ENCODE measurements at places on chromosomes 16 and 17.
A peak's percentile ranks its signal among the peaks of the same experiment; 100 is the strongest.

DNA sequence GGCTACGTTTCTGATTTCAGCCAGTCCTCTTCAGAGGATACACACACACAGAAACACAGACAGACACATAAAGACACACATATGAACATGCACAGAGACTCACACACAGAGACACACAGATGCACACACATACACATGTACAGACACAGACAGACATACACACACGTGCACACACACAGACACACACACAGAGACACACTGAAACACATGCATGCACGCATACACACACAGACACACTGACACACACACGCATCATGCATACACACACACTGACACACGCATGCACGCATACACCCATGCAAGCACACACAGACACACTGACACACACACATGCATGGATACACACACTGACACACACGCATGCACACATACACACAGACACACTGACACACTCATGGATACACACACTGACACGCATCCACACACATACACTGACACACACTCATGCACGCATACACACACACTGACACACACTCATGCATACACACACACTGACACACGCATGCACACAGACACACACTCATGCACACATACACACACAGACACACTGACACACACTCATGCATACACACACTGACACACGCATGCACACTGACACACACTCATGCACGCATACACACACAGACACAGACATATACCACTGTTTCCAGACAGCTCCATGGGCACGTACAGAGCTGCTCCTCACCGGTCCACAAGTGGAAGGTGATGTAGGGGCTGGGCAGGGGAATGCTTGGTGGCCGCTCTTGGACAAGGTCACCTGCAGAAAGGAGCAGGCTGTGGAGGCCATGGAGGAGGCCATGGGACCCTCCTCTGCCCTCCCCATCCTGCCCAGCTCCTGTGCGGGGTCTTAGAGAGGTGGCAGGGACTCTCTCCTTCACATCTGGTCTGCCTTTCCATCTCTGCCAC, 30.1 kb upstream of the MFSD6L start:
- no peak for DNase-seq

- DNase-seq = peak; percentile 24
Measured at GRCh38 chr16:68064791-68065365, 20.3 kb upstream of the NFATC3 start.

DNA sequence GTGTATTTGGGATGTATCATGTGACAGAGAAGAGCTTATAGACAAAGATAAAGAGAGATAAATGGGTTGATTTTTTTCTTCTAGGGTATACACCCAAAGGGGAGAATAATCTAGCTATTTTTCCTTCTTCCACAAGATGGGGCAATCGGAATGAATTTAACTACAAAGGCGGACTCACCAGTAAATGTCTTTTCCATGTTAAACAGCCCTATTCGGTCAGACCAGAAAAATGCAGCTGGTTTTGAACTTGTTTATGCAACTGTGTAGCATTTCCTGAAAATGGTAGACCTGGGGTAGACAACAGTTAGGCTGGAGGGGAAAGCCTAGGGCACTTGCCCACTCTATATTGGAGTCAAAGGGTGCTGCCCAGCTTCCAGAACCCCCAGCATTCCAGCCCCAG, 477.1 kb downstream of the TOX3 start:
- DNase-seq = peak; percentile 62

- DNase-seq = no peak
Measured at GRCh38 chr16:26263406-26263805, 571.6 kb downstream of the HS3ST4 start.

DNA sequence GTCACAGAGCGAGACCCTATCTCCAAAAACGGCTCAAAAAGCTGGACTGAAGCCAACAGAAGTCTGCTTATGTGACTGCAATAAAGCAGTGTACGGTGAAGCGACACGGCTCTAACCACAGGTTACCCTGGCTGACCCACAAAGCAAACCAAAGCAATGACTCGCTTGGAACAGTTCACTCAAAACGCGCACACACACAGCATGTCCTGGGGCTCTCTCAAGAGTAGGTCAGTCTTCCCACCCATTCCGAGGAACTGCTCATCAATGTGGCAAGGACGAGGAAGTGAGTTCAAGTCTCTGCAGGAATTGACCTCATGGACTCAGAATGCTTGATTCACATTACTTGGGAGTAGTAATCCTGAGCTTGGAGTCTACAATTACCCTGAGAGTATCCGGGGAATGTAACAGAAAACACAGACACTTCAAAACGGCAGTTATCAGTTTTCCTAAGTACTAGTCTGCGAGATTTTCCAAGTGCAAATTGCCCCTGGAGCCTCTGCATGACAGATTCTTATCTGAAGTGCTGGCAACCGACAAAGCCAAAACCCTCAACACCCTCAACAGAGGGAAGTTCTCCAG, 25.4 kb downstream of the PELP1 start:
- DNase-seq = no peak

DNA sequence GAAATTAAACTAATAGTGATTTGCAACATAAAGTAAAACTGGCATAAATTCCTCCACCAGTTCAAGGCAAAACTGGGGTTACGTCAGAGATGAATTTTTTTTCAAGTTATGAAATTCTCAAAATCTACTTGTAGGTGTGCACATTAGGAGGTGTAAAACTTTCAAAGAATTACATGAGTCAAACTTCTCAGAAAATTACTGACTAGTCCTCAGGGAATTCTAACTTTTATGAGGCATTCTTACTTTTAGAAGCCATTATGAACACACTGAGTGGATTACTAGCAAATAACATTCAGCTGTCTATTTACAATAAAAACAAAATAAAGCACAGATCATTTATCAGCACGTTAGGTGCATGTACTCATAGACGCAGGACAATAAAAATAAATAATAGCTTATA, 348.7 kb downstream of the CDH11 start:
- DNase-seq = no peak

- no peak for DNase-seq
Measured at GRCh38 chr17:21174713-21175112, 39.2 kb downstream of the TMEM11 start.

- DNase-seq = no peak
Measured at GRCh38 chr17:43350888-43351361, 47.9 kb upstream of the ARL4D start.

GRCh38 chr17:61416540-61417363, 17.1 kb downstream of the TBX2 start:
- peak; percentile 68 for DNase-seq

DNA sequence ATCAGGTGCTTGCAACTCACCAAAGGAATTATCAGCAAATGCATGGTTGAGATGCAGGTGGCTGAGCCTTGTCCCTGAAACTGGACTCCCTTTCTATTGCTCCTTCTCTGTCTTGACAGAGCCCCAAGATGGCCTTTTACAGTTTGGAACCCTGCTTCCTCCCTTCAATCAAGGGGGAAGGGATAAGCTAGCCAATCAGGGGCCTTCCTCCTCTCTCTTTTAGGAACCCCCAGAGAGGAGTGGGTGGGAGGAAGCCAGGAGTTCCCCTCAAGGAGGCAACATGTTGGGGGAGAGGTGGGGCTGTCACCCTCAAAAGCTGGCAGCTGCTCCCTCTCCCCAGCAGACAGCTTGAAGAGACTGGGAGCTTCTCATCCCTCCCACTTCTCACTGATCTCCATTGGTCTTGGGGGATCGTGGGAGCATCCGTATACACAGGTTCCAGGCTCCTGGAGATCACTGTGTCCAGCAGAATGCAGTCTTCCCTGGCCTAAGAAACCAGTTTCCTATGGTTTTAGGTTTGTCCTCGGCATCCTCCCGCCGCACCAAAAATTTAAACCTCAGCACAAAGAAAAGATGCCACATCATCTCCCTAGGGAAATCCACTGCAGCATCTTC, 7.2 kb downstream of the RASL10B start:
- no peak for DNase-seq

GRCh38 chr16:50280932-50281331, 14.6 kb downstream of the ADCY7 start:
- DNase-seq = no peak

- DNase-seq = no peak
Measured at GRCh38 chr17:55458978-55459377, 37.3 kb upstream of the MMD start.

GRCh38 chr17:4968486-4969046, 949 bp upstream of the SPAG7 start:
- DNase-seq = no peak

- no peak for DNase-seq
Measured at GRCh38 chr16:89097392-89097772, 3.7 kb downstream of the ACSF3 start.

DNA sequence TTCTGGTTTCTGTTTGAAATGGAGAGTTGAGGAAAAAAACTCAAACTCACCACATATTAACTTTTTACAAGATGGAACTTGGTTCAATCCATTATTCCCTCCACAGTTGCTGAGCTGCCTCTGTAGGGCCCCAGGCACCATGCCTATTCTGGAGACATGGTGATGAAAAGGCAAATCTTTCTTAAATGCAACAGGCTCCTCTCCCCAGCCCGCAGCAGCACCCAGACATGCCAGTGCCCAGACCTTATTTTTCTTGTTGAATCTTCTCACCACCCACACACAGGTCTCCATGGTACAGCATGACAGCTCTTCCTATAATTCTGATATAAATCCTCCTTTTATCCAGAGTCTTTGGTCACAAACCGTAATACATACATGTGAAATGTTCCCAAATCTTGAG, 7.6 kb downstream of the CYTH1 start:
- no peak for DNase-seq

DNA sequence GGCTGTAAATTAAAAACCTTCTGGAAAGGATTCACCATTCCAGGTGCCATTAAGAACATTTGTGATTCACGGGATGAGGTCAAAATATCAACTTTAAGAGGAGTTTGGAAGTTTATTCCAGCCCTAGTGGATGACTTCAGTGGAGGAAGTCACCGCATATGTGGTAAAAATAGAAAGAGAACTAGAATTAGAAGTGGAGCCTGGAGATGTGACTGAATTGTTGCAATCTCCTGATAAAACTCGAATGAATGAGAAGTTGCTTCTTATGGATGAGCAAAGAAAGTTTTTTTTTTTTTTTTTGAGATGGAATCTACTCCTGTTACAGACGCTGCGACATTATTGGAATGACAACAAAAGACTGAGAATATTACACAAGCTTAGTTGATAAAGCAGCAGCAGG, 26.7 kb downstream of the CCL4 start:
- no peak for DNase-seq

- no peak for DNase-seq
Measured at GRCh38 chr16:49578435-49579024, 204.9 kb downstream of the C16orf78 start.

DNA sequence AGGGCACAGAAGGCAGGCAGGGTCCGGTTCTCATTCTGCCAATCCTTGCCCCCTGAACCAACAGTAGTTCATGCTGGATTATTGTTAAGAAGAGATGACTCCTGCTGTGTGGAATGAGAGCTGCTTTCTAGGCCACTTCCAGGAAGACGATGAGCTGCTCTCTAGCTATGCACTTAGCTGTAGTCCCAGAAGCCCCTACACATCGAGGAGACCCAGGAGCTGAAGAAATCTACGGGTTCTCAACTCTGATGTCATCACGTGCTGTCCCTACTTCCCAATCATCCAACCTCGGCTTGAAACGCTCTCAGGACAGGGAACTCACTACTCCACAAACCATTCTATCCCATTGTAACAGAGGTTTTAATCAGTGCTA, 29.0 kb upstream of the EMP2 start:
- no peak for DNase-seq

DNA sequence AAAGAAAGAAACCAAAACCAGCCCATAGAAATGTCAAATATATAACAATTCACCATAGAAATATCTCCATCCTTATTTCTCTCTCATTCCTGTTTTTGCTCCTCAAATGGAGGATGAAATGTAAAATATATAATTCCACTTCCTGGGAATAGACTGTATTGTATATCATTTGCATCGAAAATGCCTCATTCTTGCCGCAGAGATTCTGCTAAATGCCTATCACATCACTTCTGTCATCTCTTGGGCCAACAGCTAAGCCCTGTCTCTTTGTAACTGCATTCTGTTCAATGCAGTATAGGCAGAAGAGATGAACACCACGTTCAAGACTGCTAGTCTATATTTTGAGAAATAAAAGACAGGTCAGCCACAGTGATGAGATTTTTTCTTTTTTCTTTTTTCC, 956.3 kb upstream of the SOX9 start:
- no peak for DNase-seq

DNA sequence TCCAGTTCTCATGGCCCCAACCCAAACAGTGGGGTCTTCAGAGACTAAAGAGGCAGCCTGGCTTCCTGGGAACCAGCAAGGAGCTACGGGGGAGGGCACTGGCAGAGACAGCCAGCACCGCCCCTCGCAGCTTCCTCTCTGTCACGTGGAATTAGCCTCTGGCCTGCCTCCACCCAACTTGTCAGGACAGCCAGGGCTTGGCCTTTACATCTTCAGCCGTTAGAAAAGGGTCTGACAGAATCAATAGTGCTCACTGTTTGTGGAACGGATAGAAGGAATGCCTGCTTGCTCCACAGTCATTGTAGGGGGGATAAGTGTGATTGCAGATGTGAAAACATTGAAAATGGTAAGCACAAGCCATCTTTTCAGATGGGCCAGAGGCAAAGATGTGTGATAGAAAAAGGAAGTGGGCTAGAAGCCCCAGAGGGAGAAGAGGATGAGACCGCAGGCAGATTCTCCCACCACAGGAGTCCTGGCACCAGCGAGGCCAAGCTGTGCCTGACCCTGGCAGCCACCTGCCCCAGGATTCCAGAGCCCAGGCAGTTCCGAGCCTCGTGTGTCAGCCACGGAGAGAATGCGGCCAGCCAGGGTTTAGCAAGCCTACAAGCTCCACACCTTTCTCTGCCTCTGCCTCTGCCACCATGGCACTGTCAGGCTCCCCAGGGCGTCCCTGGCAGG, 18.6 kb downstream of the GRIN2C start:
- no peak for DNase-seq

GRCh38 chr17:17692353-17693252, 11.3 kb downstream of the RAI1 start:
- DNase-seq = no peak

- no peak for DNase-seq
Measured at GRCh38 chr17:58127846-58128245, 20.3 kb upstream of the OR4D1 start.

GRCh38 chr17:43979011-43979410, 25.3 kb upstream of the PYY start:
- no peak for DNase-seq

- no peak for DNase-seq
Measured at GRCh38 chr16:72947379-72948237, 100.3 kb downstream of the ZFHX3 start.

DNA sequence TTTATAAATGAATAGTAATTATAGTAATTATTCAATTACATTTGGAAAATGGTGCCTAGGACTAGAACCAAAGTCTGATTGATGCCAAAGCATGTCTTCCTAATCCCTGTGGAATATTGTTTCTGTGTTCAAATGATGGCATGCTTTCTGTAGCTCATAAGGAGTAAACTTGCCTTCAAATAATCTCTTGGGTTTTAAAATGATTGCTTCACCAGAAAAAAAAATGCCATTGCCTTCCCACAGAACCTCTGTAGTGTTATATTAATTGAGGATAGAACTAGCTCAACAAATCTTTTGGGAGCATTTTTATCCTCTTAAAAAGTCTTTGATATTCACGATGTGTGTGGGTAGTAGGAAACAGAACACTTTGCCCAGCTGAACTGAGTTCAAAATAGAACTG, 7.7 kb upstream of the TMEM100 start:
- no peak for DNase-seq

- no peak for DNase-seq
Measured at GRCh38 chr17:31068291-31068690, 26.5 kb upstream of the NF1 start.
